ENCODE measurements at places on chromosomes 5 and 9. TPM values are rescaled to one million over a fixed set of nuclear protein-coding genes. Genes with fewer than 3 reads are reported as not detected.

Gene LCN15
- total RNA-seq, result not detected

Gene TRIM52
- 13.2 TPM for total RNA-seq

Gene ADRB2
- total RNA-seq, result 0.45 TPM

Gene DMAC1
- total RNA-seq, result 11.7 TPM

Gene CER1
- not detected for total RNA-seq

Gene SLC25A2
- total RNA-seq, result not detected

Gene FBXL7
- 4.0 TPM for total RNA-seq

Gene DNAJC25
- 8.7 TPM for total RNA-seq

Gene CKMT2
- 4.7 TPM for total RNA-seq

Gene GGTA1
- not detected for total RNA-seq

Gene BTNL8
- total RNA-seq, result 0.71 TPM

DNA sequence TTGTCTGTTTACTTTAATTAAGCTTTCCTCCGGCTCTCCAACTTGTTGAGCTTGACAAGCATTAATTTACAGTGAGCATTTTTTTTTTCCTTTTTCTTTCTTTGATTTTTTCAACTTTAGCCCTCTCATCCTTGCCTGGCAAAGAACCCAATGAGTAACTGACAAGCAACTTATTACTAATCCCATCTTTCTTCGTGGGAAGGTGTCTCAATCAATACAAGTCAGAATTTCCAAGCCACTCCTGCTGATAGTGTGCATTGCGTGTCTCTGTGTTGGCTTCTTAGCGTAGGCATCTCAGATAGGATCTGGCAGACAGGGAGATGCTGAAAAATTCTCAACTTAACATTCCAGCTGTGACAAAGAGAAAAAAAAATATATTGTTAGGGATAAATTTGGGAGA lies 527.7 kb upstream of the WWC1 start:
- DNase-seq, result no peak

GRCh38 chr9:132673355-132673754 lies 3.1 kb downstream of the GTF3C4 start:
- peak; percentile 35 for DNase-seq

DNA sequence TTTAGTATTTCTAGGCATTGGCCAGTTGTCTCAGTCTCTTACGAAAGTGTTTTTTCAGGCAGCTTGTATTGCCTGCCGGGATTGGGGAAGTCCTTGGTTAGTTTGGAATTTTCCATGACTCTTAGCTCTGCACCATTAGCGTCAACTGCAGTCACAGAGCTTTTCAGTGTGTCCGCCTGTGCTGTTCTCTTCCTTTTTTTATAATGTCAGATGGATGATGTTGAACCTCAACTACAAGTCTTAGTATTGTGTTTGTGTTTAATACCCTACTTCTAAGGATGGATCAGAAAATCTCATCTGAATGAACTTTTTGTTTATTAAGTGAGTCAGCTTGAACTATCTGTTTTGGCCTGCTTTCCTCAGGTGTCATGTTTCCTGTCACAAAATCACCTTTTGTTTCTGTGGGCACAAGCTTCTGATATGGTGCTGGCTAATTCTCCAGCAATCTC lies 33.1 kb downstream of the ATP6V0E1 start:
- DNase-seq, result peak; percentile 27

DNA sequence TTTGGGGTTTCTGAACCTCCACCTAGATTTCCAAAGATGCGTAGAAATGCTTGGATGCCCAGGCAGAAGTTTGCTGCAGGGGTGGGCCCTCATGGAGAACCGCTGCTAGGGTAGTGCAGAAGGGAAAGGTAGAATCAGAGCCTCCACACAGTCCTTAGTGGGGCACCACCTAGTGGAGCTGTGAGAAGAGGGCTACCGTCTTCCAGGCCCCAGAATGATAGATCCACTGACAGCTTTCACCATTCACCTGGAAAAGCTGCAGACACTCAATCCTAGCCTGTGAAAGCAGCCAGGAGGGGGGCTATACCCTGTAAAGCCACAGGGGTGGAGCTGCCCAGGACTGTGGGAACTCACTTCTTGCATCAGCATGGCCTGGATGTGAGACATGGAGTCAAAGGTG lies 13.3 kb upstream of the HSDL2 start:
- no peak for DNase-seq

GRCh38 chr9:16487915-16488314 lies 382.6 kb downstream of the BNC2 start:
- no peak for DNase-seq

- no peak for DNase-seq
Measured at GRCh38 chr5:67969631-67970030, 245.9 kb upstream of the PIK3R1 start.

GRCh38 chr5:73218552-73219171 lies 45.7 kb downstream of the TMEM174 start:
- peak; percentile 74 for DNase-seq

DNA sequence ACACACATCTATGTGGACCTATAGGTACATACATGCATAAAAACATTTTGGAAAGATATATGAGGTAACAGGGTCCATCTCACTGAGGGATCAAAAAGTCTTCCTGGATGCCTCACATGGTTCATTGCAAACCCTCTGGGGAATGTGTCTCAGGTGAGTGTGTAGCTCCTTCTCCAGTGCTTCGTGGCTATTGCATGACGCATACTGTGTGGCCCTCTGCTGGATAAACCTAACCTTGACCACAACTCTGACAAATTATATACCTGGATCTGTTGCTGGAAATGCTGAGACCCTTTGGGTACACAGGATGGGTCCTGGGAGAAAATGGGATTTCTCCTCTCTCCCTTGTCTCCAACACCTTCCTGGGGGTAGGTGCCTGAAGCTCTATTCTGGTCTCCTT lies 91.9 kb downstream of the JAKMIP2 start:
- DNase-seq, result no peak

- DNase-seq, result no peak
Measured at GRCh38 chr9:133843751-133844397, 105.7 kb upstream of the SARDH start.

GRCh38 chr5:95392593-95393182 lies 1.5 kb downstream of the FAM81B start:
- DNase-seq, result peak; percentile 29

DNA sequence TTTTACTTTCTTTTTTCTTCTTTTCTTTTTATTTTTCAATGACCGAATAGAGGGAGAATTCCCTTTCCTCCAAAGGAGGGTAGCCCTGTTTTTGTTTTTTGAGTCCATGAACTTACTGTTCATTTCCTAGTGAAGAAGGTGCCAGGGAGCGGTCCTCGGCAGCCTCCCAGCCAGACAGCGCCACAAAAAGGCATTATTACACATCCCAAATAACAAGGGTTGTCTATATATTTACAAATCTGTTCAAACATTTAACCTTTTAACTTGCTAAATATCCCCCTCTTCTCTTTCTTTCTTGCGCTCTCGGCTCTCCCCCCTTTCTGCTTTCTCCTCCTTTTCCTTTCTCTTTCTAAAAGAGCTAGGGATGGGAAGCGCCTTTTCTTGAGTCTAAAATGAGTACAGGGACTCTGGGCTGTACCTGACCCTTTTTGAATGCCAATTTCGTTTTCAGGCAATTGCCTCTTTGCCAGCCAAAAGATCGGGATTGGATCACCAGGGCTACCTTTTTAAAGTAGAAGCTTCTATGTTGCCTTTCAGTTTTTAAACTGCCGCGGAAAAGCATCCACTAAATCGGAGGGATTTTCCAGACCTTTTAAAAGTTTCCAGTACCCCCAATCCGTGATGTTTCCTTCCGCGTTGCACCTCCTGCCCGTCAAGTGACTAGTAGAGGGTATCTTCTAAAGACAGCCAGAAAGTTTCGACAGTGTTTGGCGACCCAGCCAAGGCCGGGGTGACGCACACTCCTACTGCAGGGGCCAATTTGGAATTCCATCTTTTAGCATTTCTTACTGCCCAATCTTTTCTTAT lies 125.6 kb downstream of the TMEM161B start:
- no peak for DNase-seq

GRCh38 chr5:83044926-83045325 lies 32.3 kb downstream of the TMEM167A start:
- DNase-seq, result no peak

- DNase-seq, result no peak
Measured at GRCh38 chr5:99004960-99005359, 76.2 kb upstream of the CHD1 start.

DNA sequence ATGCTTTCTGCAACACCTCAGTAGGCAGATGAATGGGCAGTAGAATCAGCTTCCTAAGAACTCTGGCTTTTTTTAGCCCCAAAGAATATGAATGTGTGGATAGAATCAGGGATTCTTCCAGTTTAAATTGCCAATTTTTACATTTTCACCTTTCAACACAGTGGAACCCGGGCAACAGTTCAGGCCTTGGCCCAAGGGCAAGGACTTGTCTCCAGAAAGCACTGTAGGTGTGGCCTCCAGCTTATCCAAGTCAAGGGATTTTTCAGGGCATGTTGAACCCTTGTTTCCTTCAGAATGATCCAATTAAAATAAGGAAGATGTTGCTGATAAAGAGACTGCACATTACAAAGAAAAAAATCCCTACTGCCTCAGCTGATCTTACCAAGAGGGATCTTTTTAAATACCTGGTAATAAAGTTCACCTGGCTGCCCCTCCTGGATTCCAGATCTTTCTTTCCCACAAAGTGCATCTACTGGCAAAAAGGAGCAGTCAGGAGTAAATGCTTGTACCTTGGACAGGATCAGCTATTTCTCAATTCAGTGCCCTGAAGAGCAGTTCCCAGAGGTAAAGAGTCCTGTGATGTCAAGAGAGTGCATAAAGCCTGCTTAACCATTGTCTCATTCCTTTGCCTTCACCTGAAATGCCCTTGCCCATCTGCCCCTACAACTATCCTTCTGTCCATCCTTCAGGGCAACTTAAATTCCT lies 80.1 kb upstream of the PLPP6 start:
- DNase-seq, result no peak

DNA sequence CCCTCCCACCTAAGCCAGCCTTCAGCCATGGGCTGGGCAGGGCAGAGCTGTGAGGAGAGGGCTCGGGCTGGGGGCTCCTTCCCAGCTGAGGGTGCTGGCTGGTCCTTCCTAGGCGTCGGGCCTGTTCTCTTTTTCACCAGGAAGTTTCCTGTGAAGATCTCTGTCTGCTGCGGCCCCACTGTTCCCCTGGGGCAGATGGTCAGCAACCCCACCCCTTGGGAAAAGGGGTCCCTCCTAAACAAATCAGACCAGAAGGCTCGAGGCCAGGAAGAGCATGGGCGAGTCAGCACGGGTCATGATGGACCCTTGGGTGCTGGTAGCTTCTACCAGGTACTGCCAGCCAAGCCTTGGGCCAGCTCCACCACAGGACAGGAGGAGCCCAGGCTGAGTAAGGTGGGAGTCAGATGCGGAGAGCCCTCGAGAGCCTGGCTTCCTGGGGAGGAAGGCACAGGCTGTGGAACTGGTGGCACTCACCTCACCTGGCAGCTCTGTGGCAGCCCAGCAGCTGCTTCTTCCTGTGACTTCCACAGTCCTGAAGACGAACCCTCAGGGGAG lies 3.5 kb downstream of the CACNA1B start:
- no peak for DNase-seq

GRCh38 chr5:35149041-35149440 lies 81.2 kb downstream of the PRLR start:
- no peak for DNase-seq

DNA sequence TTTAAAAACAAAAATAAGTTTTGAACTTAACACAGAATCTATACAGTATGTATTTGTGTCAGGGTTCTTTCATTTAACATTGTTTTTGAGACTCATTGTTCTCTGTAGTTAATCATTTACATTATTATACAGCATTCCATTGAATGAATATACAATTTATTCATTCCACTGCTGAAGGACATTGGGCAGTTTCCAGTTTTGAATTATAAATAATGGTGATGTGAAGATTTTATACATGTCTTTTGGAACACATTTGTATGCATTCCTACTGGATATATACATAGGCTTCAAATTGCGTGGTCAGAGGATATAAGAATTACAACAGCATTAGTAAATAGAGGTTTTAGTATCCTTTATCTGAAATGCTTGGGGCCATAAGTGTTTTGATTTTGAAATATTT lies 72.0 kb downstream of the CEP120 start:
- no peak for DNase-seq

- DNase-seq, result peak; percentile 53
Measured at GRCh38 chr9:97809666-97810344, 43.2 kb upstream of the FOXE1 start.

DNA sequence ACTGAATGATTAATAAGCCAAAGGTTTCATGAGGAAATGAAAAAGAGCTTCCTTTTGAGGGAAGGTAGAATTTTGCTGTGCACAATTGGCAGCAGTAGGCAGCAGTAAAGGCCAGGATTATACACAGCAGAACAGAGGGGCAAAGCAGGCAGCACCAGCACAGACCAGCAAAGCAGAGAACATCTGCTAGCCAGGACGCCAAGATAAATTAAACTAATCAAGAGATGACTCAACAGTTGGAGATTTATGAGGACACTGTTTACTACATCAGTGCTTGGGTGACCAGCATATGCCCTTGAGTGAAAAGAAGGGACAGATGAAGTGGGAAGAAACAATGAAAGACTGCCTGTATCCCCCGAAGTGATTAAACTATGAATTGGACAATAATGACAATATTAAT lies 871.4 kb upstream of the CDH10 start:
- peak; percentile 57 for DNase-seq

- DNase-seq, result no peak
Measured at GRCh38 chr5:24065779-24066178, 558.4 kb downstream of the PRDM9 start.

DNA sequence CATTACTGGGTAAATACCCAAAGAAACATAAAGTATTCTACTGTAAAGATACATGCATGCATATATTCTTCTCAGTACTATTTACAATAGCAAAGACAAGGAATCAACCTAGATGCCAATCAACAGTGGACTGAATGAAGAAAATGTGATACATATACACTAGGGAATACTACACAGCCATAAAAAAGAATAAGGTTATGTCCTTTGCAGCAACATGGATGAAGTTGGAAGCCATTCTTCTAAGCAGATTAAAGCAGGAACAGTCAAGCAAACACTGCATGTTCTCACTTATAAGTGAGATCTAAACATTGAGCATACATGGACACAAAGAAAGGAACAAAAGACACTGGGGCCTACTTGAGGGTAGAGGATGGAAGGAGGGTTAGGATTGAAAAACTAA lies 39.6 kb upstream of the NDUFS4 start:
- DNase-seq, result no peak

- DNase-seq, result no peak
Measured at GRCh38 chr5:53089481-53089991, 20.0 kb downstream of the MOCS2 start.

GRCh38 chr9:16591092-16591491 lies 279.4 kb downstream of the BNC2 start:
- no peak for DNase-seq

GRCh38 chr5:160152901-160153300 lies 33.7 kb upstream of the PWWP2A start:
- DNase-seq, result no peak

DNA sequence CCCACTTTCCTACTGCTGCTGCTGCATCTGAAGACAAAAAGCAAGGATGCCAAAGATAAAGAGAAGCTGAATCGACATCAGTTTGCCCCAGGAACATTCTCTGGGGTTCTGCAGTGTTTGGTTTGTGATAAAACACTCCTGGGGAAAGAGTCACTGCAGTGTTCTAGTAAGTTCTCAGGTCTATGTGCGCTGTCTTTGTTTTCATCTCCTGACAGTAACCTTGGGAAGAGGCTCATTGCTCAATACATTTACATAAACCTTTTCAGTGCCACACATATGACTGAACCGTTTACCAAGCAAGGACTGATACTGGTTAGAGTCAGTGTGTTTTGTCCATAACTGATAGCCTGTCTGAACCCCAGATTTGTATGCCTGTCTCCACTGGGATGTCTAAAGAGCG lies 232.1 kb downstream of the ARHGEF28 start:
- no peak for DNase-seq

Data from A172 (cell line).